ENCODE measurements at places on chromosomes 13 and 19. TPM values are rescaled to one million over a fixed set of nuclear protein-coding genes. Genes with fewer than 3 reads are reported as not detected.
A peak's percentile ranks its signal among the peaks of the same experiment; 100 is the strongest.

DNA sequence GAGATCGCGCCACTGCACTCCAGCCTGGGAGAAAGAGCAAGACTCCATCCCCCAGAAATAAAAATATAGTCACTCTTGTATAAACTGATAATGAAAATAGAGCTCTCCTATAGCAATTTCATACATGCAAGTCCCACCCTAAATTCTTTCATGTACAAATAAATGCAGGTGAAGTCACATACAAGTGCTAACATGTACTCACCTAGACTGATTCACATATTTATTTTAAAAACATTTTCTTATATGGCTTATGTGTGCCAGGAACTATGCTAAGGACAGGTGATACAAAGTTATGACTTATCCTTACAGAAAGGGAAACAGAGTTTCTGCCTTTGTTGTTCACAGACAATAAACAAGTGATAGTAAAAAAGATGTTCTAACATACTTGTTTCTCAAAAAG is 32.0 kb downstream of the USP12 start:
- DNase-seq = no peak

GRCh38 chr19:19966862-19967261 is 66.1 kb downstream of the ZNF93 start:
- no peak for DNase-seq

- DNase-seq = no peak
Measured at GRCh38 chr13:63393112-63393511, 1977.5 kb upstream of the PCDH20 start.

- DNase-seq = no peak
Measured at GRCh38 chr13:37515226-37515625, 83.3 kb downstream of the POSTN start.

DNA sequence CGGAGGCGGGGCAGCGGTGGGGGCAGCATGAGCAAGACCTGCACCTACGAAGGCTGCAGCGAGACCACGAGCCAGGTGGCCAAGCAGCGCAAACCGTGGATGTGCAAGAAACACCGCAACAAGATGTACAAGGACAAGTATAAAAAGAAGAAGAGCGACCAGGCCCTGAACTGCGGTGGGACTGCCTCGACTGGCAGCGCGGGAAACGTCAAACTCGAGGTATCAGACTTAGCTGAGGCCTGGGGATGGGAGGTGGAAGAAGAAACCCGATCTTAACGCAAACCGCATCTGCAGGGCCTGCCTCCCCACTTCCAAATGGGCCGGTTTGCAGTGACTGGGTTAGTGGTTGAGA is 693 bp downstream of the RFXAP start:
- peak; percentile 28 for DNase-seq

GRCh38 chr13:30863231-30863630 is 42.8 kb upstream of the MEDAG start:
- DNase-seq = no peak

DNA sequence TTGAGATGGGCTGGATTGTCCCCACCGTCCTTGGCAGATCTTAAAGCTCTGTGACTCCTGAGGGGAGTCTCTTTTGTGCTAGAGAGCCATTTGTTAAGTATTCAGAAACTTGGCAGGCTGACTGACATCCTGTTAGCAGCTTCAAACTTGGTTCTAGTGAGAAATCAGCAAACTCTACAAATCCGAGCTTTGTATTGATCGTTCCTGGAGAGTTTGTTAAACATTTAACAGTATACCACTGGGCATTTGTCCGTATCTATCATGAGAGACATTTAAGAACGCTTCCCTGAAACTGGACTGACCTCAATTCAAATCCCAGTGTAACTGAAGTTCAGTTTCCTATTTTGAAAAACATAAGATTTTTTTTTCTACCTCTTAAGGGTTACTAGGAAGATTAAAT is 3.1 kb downstream of the ATP12A start:
- no peak for DNase-seq

- DNase-seq = peak; percentile 18
Measured at GRCh38 chr19:19062454-19063182, 1.2 kb upstream of the SLC25A42 start.

DNA sequence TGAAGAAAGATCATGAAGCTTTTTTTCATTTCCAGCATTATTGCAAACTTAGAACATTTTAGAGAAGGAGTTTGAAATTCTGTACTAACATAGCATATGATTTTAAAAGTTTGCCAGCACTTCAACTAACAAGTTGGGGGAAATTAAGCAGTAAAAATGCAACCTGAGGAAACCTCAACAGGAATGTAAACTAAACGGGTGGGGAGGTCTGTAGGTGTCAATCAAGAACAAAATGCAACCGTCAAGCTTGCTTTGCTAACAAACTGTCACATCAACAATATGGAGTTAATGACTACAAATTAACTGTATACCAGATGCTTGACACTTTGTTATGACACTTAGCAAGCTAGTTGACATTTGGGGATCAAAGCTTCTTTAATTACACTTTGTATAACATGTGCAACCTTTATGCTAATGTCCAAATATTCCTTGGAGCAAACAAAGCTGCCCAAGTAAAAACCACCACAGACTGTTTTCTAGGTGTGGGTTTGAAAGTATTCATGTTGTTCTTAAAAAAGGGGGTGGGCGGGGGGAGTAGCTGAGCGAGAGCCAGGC is 52.1 kb downstream of the DACH1 start:
- no peak for DNase-seq

GRCh38 chr13:67505376-67505775 is 275.2 kb upstream of the PCDH9 start:
- no peak for DNase-seq

- no peak for DNase-seq
Measured at GRCh38 chr13:111518161-111518792, 197.8 kb downstream of the TEX29 start.

DNA sequence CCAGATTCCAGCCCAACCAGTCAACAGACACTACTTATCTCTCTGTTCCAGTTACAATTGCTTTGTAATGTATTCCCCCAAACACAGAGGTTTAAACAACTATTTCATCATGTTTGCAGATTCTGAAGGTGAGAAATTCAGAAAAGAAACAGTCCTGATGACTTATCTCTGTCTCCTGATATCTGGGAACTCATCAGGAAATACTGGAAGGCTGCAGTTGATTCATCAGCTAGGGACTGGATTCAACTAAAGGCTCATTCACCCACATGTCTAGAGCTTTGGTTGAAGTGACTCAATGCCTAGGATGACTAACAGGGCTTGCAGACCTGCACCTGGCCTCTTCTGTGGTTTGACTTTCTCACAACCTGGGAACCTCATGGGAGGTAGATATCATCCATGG is 56.6 kb upstream of the GPC6 start:
- DNase-seq = peak; percentile 78

DNA sequence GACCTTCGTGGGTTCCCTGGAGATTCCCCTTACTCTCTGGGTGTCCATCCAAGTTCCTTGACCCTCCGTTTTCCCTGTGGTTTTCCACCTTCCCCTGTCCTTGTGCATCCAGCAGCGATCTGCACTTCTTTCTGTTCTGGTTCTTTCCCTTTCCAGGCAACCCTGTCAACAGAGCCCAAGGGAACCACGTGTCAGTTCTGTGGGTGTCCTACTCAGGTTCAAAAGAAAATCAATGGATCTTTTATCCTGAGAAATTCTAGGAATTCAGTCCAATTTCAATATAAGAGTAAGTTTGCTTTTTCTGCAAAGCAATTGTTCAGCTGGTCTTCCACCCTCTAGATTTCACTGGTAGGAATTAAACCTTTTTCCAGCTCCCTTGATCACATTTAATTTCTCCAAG is 1394.8 kb upstream of the SLC10A2 start:
- no peak for DNase-seq

- no peak for DNase-seq
Measured at GRCh38 chr13:113400621-113401451, 36.9 kb upstream of the GRTP1 start.

DNA sequence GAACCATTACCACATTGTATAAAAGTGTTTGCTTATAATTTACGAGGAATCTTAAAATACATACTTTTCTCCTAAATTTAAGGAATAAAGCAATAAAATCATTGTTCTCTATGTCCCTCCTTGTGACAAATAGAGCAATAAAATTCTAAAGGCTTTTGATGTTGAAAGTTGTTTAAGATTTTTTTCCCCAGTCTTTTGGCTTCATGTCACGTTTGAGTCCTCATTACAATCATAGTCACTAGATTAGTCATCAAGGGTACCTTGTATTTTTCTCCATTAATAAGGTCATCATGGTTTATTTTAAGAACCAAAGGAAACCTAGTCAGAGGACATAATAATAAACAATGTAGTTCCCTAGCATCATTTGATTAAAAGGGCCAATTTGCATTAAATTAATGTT is 3.2 kb downstream of the WBP4 start:
- peak; percentile 79 for DNase-seq

DNA sequence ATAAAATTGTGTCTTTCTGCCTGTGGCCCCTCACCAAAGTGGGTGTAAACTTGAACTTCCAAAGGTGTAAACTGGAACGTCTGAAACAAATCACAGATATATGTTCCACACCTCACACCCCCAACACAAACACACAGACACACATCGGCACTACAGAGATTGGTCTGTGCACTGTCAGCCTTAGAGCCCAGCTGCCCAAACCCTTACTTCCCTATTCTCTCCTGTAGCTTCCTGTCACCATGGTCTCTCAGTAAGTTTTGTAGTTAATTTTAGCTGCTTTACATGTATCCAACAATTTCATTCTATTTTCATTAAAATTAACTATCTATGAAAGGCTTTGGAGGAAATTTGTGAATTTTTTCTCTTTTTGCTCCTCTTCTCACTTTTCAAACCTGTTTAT is 5.4 kb downstream of the TM9SF2 start:
- no peak for DNase-seq

DNA sequence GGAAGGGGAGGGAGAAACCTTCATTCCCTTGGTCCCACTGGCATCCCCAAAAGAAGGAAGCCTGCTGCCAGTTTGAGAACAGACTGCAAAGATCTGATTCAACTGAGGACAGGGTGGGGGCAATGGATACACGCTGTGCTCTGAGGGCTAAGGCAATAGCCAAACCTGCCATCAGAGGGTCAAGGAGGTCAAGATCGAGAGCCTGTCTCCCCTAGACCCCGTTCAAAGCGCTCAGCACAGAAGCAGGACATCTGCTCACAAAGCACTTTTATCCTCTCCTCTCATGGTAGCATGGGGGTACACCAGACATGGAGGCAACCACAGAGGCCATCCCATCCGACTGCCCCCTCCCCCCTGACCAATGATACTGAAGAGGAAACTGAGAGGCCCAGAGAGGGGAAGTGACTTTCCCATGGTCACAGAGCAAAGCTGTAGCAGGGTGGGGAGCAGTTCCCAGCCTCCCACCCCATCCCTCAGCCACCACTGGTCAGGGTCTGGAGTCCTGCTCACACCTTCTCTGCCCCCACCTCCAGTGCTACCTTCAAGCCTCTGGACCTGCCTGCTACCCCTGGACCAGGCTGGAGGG is 11.1 kb downstream of the POU2F2 start:
- no peak for DNase-seq

- DNase-seq = peak; percentile 76
Measured at GRCh38 chr13:33931397-33932311, 113.7 kb downstream of the RFC3 start.

DNA sequence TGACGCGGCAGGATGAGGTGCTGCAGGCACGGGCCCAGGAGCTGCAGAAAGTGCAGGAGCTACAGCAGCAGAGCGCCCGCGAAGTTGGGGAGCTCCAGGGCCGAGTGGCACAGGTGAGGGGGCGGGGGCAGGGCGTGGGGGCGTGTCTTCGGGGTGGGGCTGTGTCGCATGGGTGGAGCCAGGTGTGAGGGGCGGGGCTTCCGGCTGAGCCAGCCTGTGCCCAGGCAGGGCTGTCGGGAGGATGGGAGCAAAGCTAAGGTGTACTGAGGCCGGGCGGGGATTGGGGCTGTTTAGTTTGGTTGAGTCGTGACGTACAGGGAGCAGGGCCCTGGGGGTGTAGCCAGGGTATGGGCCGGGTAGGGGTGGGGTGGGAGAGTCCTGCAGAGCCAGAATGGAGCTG is 62.3 kb downstream of the KCNC3 start:
- DNase-seq = no peak

- no peak for DNase-seq
Measured at GRCh38 chr19:650121-650520, 10.4 kb downstream of the FGF22 start.

DNA sequence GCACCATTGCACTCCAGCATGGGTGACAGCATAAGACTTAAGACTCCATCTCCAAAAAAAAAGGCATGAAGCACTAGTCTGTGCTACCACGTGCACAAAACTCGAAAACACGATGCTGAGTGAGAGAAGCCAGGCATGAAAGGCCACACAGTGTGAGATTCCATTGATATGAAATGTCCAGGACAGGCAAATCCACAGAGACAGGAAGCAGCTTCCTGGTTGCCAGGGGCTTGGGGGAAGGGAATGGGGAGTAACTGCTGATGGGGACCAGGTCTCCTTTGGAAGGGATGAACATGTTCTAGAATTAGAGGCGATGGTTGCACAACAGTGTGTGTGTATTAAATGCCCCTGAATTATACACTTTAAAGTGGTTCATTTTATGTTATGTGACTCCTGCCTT is 15.9 kb upstream of the JUND start:
- DNase-seq = no peak

DNA sequence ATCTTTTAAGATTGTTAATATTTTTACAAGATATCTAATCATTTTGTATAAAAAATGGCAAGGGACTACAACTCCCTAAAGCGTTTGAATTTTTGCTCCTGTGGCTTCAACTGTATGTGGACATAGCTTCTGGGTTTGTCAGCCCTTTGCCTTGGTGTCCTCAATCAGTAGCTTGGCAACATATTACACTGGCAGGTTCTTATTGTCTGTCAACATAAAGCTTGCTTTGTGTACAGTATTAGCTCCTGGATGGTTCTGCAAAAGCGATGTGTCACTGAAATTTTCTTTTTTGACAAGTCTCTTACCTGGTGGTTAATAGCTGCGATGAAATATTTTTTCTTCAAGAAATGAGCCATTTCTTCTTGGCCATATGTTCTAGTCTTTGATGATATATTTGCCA is 190.0 kb downstream of the HS6ST3 start:
- DNase-seq = no peak

DNA sequence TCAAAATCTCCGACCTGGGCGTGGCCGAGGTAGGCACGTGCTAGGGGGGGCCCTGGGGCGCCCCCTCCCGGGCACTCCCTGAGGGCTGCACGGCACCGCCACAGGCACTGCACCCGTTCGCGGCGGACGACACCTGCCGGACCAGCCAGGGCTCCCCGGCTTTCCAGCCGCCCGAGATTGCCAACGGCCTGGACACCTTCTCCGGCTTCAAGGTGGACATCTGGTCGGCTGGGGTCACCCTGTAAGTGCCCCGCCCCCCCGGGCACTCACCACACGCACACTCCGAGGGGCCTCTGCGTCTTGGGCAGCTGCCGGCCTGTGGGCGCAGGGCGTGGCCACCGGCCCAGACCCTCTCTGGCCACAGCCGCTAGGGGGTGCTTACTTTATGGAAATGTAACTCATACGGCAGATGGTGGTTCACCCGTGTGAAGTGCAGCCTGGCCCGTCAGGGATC is 14.9 kb downstream of the STK11 start:
- DNase-seq = no peak

The KLK3 gene
- total RNA-seq = not detected

The EBPL gene
- total RNA-seq = 47.0 TPM

The ZNF329 gene
- 8.7 TPM for total RNA-seq

The FCGBP gene
- total RNA-seq = 0.33 TPM

The C1QTNF9 gene
- not detected for total RNA-seq

The RETN gene
- total RNA-seq = not detected

The SLC25A23 gene
- 27.7 TPM for total RNA-seq

The KIR3DL2 gene
- total RNA-seq = not detected

The FOSB gene
- total RNA-seq = 0.33 TPM

The AP1M1 gene
- 7.8 TPM for total RNA-seq

The SCEL gene
- total RNA-seq = not detected

The GZMM gene
- total RNA-seq = not detected

The LGALS7B gene
- total RNA-seq = not detected

The LILRB3 gene
- not detected for total RNA-seq
